ENCODE measurements at places on chromosomes 11 and 22.

- no peak for DNase-seq
Measured at GRCh38 chr11:109911488-109911887, 181.7 kb upstream of the ZC3H12C start.

DNA sequence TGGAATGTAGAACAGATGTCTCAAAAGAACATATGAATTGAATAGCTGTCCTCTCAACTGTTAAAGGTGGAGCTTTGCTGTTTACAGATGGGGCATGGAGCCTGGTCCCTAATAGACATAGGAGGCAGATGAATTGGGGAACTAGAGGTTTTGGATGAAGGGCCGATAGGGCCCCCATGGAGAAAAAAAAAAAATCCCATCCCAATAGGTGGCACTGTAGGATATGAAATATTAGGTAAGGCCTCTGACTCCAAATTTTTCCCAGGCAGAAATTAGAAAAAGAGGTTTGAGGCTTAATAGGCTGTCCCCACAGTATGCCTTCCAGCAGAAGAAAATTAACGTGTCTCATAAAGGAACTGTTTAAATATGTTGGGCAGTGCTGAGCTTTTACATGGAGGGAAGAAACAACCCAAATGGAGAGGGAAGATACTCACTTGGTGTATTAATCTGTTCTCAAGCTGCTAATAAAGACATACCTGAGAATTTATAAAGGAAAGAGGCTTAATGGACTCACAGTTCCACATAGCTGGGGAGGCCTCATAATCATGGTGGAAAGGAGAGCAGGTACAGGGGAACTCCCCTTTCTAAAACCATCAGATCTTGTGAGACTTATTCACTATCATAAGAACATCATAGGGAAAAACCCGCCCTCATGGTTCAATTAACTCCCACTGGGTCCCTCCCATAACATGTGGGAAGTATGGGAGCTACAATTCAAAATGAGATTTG, 30.1 kb upstream of the TMEM45B start:
- DNase-seq, result no peak

DNA sequence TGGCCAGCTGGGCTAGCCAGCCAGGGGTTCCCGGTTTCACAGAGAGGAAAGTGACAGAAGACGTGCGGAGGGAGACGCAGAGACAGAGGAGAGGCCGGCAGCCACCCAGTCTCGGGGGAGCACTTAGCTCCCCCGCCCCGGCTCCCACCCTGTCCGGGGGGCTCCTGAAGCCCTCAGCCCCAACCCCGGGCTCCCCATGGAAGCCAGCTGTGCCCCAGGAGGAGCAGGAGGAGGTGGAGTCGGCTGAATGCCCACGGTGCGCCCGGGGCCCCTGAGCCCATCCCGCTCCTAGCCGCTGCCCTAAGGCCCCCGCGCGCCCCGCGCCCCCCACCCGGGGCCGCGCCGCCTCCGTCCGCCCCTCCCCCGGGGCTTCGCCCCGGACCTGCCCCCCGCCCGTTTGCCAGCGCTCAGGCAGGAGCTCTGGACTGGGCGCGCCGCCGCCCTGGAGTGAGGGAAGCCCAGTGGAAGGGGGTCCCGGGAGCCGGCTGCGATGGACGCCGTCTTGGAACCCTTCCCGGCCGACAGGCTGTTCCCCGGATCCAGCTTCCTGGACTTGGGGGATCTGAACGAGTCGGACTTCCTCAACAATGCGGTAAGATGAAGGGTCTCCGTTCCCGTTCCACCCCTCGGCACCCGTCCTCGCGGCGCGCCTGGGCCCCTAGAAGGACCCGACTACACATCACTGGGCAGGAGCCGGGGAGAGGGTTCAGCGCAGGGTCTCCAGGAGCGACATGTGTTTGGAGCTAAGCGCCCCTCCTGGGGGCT, at the start of gene CREB3L1:
Gene CREB3L1 (plus strand): TSS at position 41 of the 765 bp plus-strand sequence. CDS start 450 bp downstream, at position 491.
- no peak for DNase-seq

- no peak for DNase-seq
Measured at GRCh38 chr11:90465553-90465952, 242.7 kb upstream of the CHORDC1 start.

GRCh38 chr11:67310246-67311050, 7.1 kb downstream of the SSH3 start:
- DNase-seq, result no peak
